ENCODE measurements at places on chromosomes 7 and 10.

GRCh38 chr7:80224415-80224814 is 89.8 kb downstream of the GNAI1 start:
- no peak for DNase-seq

DNA sequence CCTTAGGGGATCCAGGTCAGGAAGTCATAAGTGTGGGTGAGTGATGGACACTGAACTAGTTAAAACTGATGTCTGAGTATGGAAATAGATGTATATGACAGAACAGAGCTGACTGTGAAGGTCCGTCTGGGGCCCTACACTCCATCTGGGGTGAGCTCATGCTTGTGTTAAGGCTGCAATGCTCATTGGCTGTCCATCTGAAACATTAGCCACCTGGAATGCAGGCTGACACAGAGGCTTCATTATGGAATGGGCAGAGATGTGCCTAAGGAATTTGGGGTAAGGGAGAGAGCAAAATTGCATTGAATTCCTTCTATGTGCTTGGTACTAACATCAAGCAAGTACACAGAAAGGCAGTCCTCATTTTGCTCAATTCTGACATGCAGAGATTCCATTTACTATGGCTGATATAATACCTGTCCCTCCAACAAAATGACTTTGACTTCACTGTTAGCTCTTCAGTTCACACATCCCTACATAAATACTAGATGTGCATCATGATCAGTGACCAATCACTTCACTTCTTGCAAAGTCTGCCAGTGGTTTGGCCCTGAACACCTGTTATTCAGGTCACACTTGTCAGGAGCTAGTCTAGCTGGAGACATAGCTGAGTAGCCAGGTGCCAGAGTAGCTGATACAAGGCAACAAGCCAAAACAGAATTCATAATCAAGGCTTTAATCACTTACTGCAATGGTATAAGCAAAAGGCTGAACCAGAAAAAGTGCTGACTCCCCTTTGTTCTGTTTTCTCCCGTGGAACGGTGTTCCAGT is 128.9 kb upstream of the VWC2 start:
- no peak for DNase-seq

DNA sequence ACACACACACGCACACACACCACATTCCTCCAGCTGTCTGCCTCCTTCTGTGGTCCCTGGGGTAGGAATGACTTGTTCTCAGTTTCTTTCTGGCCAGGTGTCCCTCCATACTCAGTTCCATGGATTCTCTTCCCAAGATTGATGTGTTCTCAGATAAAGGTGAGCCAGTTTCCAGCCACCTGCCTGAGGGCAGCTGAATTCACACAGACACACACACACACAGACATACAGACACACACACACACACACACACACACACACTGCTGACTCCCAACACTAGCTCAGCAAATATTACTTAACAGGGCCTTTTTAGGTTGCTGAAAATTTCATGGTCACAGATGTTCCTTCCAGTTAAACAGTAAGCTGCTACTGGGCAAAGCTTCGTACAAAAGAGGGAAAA is 45.4 kb upstream of the GDF10 start:
- no peak for DNase-seq

- DNase-seq: no peak
Measured at GRCh38 chr10:57338823-57339558, 928.7 kb downstream of the IPMK start.
